ENCODE measurements at places on chromosomes 16 and 17.

DNA sequence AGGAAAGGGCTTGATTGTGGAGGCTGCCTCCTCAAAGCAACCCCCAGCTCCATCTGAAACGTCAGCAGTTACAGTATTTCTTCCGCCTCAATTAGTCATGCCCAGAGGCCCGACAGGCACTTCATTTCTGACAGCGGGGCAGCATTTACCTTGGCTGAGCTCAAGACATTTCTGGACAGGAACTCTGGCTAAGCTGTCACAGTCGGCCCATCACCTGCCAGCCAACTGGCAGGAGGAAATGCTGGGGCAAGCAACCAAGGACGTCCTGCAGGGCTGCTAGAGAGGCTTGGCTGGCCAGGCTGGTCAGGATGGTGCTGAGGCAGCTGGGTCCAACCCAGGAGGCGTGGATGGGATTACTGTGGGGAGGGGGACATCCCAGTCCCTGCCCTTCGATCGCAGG is 27.8 kb downstream of the PLXDC1 start:
- DNase-seq = no peak

GRCh38 chr16:8493972-8494371 is 96.3 kb downstream of the TMEM114 start:
- no peak for DNase-seq

DNA sequence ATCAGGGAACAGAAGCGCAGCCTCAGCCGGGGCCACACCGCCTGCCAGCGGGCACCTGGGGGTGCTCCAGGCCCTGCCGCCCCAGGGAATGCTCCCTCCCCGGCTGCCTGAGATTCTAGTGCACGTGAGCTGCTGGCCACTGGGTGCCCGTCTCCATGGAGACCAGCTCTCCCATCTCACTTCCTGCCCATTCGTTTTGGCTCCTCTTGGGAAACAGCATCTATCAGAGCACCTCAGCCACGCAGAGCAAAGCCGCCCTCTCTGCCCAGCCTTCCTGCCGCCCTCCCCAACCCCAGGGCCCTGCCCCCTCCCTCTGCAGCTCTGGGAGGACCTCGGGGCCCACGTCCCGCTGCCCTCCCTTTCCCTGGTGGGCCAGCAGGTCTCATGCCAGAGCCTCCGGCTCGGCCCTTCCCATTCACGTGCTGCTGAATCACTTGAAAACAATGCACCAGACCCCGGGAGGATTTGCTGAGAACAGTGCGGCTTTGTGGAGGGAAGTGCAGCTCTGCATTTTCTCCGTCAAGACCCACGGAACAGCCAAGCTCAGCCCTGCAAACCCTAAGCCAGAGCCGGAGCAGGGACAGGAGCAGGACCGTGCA is 19.4 kb downstream of the CEP295NL start:
- peak; percentile 86 for DNase-seq

DNA sequence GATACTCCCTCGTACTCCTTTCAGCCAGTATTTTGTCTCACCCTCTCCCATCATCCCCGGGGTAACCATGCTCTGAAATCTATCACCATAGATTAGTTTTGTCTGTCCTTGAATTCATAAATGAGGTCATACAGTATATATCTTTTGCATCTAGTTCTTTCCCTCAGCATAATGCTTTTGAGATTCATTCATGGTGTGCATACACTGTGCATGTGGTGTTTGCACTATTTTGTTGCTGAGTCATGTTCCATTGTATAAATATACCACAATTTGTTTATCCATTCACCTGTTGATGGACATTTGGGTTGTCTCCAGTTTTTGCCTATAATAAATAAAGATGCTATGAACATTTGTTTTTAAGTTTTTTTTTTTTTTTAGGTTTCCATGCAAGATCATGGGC is 34.2 kb upstream of the NLRP1 start:
- no peak for DNase-seq

All from CD14-positive monocyte (primary cell).